ENCODE measurements at places on chromosomes 3 and 15.

DNA sequence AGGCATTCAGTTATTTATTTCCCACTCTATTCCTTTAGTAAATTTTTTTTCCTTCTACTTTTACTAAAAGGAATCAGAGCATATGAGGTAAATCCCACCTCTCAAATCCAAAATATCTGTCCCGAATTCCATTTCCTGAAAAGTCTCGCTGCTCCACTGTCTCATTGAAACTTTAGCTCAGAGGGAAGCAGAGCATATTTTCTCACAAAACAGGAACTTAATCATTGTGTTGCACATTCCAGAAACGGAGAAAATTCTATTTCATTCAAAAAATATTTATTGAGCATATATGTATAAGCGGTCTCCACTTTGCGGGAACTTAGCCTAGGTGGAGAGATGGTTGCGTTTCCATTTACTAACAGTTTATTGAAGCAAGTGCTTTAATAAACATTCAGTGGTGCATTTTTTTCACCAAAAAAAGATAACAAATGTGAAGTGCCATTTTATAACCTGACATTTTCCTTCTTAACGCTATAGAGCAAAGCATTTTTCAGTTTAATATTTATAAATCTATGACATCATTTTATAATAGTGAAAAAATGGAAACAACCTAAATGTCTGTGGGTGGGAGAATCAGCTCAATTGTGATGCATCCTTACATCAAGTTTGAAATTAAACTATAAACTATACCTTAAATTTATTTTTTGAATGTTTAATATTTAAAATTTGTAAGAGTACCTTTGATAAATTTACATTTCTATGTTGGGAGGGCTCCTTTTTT is 67.2 kb upstream of the CSTA start:
- no peak for DNase-seq

- no peak for DNase-seq
Measured at GRCh38 chr3:141735770-141736465, 2.2 kb upstream of the RNF7 start.

DNA sequence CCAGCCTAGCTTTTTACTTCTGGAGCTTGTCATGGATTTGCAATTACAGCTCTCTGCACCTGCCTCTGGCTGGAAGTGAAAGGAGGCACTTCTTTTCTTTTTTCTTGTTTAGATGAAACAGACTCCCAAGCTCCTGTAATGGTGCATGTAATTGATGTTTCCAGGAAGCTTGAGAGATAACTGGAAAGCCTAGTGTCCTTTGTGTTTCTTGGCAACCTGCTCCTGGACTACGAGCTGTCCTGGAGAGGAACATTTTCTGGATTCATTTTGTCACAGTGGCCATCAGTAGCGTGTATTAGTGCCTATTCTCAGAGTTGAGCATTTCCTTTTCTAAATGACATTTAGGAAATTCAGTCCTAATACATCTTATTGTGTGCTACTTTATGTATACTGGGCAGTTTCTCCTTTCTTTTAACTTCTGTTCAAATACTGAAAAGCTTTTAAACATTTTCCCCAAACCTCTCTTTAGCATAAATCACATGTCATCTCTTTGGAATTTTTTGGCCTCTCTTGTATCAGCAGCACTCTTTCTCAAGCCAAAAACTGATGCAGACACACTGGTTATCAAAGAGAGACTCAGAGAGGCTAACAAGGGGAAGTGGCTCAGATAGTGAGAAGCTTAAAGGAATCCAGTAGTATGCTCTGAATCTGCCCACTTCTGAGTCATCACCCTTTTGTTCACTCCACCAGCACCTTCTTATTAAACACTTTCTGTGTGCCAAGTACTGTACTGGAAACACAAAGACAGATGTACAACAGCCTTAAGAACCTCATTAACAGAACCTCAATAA is 62.6 kb upstream of the SLC2A2 start:
- peak; percentile 13 for DNase-seq

DNA sequence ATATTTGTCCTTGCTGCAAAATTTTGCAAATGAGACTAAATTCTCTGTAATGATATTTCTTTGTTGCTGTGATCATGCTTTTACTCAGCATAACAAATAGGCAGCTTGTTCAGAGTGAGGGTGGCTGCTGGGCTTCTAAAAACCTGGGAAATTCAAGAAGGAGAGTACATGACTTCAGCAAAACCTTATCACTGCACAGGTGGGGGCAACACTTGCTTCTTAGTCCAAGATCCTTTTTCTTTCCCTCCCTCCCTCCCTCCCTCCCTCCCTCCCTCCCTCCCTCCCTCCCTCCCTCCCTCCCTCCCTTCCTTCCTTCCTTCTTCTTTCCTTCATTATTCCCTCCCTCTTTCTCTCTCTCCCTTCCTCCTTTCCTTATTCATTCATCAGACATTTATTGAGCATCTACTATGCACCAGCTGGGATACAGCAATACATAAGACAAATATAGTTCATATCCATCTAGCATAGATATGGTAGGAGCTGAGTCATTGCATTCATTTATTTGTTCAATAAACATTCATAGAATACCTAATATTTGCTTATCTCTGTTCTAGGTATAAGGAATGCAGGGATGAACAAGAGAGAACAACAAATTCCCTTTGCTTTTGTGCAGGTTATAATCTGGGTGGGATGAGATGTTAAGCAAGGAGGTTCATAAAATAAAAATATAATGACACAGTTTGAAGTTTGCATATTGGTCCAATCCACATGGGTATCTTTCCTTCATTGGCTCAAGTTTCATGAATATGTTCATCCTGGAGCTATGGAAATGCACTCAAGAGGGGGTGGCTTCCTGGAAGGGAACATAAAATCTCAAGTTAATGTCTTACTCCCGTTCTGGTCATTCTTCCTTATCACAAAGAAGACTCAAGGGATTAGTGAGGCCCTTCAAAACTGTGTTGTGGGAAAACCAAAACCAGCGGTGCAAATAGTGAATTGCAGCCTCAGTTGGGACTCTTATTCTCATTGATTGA is 210.7 kb downstream of the PDCD6IP start:
- DNase-seq: no peak

GRCh38 chr15:101694261-101694660 is 30.0 kb downstream of the TARS3 start:
- no peak for DNase-seq

GRCh38 chr3:185279587-185280138 is 25.8 kb upstream of the EHHADH start:
- no peak for DNase-seq

DNA sequence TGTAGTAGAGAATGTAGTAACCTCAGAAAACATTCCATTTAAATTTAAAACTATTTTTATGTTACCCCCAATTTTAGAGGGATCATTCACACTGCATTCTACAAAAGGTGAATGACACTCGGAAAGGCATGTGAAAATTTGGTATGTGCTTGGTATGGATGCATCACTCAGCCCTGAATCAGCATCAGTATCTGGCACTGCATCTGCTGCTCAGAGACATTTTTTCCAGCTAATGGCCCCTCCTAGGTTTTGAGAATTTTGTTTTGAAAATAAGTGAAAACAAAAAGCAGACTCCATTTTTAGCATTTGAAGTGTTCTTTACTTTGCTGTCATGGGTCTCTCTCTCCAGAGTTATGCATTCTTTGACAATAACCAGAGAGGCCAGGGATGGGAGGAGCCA is 15.6 kb upstream of the WWTR1 start:
- DNase-seq: no peak

- no peak for DNase-seq
Measured at GRCh38 chr3:43018246-43018645, 39.1 kb downstream of the GASK1A start.

GRCh38 chr3:108998436-108998835 is 44.8 kb upstream of the GUCA1C start:
- DNase-seq: no peak

DNA sequence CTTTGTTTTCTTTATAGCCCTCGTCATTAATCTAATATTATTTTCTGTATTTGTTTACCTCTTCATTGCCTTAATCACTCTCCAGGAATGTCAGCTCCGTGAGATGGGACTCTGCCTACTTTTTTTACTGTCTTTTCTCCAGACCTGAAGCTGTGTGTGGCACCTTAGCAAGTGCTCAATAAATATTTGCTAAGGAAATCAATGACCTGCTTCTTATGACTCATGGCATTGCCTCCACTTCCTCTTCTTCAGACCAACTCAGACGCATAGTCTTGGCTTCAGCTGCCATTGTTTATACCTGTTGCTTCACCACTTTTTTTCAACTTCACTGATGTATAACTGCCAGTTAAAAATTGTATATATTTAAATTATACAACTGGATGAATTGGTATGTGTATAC is 218.5 kb upstream of the CMC1 start:
- DNase-seq: no peak

DNA sequence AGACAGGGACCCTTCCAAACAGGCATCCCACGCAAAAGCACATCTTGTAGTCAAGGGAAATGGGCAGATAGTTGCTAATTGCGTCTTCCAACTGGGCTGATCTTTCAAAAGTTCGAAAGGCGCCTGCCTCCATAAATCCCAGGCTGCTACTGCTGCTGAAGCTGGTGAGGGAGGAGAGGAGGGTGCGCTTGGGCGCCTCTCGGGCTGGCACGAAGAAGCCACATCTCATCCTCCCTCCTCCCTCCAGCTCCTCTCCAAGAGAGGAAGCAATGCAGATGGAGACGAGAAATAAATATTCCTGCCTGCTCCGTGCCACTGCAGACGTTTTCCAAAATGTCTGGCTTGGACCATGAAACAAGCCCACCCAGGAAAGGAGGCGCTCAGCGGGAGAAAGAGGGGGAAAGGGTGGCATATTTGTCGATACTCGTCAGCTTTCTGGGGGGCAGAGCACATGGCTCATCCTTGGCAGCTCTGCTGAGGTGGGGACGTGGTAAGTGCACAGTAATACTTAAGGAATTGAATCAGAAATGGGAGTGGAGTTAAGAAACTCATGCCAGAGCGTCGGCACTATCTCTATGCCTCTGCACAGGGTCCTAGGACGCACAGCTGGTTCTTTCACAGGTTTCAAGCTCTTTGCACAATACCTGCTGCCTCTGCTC is 88.9 kb upstream of the FEZF2 start:
- DNase-seq: no peak

DNA sequence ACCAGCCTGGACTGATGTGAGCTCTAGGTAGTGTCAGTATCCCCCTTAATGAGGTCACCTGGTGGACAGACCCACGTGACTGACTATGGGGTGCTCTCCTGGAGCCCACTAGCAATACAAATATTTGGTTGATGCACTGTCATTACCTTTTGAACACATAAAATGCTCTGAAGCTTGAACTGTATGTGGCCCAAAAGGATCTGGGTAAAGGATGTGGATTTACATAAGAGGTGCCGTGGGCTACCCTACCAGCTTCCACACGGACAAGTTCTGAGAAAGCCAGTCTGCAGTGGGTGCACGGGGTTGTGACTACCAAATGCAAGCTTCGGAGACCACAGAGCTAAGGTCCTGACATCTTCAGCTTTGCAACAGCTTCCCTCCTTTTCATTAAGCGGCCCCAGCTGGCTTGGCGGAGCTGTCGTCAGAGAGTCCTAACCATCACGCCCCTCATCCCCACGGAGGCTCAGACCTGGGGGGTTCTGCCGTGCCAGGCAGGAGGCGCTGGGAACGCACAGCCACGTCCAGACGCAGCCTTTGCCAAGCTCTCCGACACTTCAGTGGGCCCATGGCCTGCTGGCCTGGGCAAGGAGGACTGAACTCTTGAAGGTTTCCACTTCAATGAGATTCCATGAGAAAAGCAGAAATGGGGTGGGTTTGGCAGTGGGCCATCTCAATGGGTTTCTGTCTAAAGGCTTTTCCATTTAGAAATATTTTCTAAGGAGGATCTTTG is 228.3 kb downstream of the ADAMTS17 start:
- DNase-seq: no peak

Data from NCI-H1092 treated with DMSO at 0.1 percent for 48 hours (cell line).